ENCODE measurements at places on chromosomes 6 and 20. TPM values are rescaled to one million over a fixed set of nuclear protein-coding genes. Genes with fewer than 3 reads are reported as not detected.

DNA sequence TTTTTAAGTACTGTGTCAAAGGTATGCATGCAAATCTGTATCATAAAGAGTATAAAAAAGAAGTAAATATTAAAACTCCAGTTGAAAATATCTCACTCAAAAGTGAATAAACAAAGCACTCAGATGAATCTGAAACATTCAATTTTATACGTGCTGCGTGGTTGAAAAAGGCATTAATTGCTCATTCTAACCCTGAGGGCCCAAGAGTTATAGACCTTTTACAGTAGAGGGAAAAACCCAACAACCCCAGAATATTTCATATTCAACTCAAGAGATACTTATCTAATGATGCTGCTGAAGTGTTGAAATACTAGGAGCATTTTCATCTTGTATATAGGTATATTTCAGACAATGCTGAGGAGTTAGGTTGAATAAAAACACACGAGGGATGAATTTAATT lies 862.8 kb upstream of the CITED2 start:
- no peak overlapping the region for H3K27ac ChIP-seq
- no peak overlapping the region for H3K4me3 ChIP-seq
- no peak for DNase-seq
- no peaks in the 10 kb centered on the region for H3K27me3 ChIP-seq
- no peaks in the 10 kb centered on the region for H3K4me1 ChIP-seq

- H3K27ac ChIP-seq = no peak overlapping the region
- no peaks in the 10 kb centered on the region for H3K27me3 ChIP-seq
- no peak overlapping the region for H3K4me3 ChIP-seq
- H3K36me3 ChIP-seq = no peaks in the 10 kb centered on the region
Measured at GRCh38 chr20:17995967-17996819, 27.4 kb downstream of the MGME1 start.

DNA sequence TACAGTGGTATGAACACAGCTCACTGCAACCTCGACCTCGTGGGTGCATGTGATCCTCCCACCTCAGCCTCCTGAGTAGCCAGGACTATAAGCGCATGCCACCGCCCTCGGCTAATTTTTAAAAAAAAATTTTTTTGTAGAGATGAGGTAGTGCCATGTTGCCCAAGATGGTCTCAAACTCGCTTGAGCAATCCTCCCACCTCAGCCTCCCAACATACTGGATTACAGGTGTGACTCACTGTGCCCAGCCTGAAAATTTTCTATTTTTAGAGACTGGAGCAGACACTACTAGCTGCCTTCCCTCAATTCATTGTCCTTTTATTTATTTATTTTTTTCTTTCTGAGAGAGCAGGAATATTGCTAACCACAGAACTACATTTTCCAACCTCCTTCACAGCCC lies 20.3 kb upstream of the GTF3C6 start:
- no peak for DNase-seq
- no peaks in the 10 kb centered on the region for H3K27me3 ChIP-seq
- H3K27ac ChIP-seq = no peak overlapping the region
- no peaks in the 10 kb centered on the region for H3K36me3 ChIP-seq

GRCh38 chr6:26225848-26226578 lies 138.8 kb downstream of the HFE start:
- no peak for DNase-seq
- no peaks in the 10 kb centered on the region for H3K36me3 ChIP-seq
- H3K27me3 ChIP-seq = no peaks in the 10 kb centered on the region
- peaks cover 6% of the 10 kb centered on the region for H3K4me1 ChIP-seq

DNA sequence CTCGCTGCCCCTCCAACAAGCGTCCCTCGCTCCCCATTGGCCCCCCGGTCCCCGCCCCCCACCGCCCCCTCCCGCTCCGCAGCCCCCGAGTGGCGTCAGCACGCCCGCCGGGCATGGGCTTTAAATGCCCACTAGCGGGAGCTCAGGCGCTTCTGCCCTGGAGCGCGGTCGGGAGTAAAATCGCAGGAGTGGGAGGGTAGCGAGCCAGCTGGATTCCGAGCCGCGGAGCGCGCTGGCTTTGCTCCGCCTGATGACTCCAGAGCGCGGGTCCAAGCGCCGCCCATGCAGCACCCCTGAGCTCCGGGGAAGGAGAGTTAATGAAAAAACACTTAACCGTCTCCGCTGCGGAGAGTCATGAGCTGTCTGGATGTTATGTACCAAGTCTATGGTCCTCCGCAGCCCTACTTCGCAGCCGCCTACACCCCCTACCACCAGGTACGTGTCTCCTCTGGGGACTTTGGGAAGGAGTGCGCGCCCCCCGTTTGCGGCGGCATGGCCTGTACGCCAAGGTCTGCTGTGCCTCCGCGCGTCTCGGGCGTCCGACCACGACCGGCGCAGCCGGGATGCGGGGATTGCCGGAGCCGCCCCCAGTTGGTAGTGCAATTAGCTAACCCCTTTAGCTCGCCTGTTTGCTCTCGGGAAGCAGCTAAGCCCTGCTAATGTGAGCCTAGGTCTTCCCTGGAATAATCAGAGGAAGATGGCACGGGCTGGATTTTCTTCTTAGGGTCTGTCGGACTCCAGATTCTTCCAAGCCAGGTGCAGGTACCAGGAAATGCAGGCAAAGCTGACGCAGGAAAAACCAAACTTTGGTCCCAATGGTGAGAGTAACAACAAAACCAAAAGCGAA lies at the start of gene VGLL2:
TSS of gene VGLL2 (plus strand) at position 149 of the 847 bp plus-strand sequence. CDS start at position 355, 206 bp downstream.
- DNase-seq = no peak
- H3K27ac ChIP-seq = no peak within 1 kb of the TSS
- peaks cover 72% of the 10 kb centered on the region for H3K27me3 ChIP-seq
- H3K4me1 ChIP-seq = peaks cover 16% of the 10 kb centered on the region
- H3K4me3 ChIP-seq = no peak within 1 kb of the TSS

DNA sequence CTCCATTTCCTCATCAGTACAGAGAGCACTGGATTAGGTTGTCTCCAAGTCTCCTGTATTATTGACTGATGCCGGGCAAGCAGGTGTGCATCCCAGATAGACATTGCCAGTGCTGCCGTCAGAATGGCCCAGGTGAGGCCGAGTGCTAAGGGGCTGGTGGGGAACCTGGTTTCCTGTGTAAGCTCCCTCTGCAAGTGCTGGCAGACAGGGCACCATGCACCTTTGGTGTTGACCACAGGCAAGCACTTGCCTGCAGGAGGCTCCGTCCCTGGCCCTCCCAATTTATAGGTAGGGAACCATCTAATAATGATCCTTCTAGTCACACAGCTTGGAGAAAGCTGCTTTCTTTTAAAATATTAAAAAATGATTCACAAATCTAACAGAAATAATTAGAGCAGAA lies 747 bp downstream of the GABRR1 start:
- no peaks in the 10 kb centered on the region for H3K4me1 ChIP-seq
- H3K4me3 ChIP-seq = no peak overlapping the region
- H3K36me3 ChIP-seq = no peaks in the 10 kb centered on the region
- peaks cover 2% of the 10 kb centered on the region for H3K27me3 ChIP-seq
- H3K27ac ChIP-seq = no peak overlapping the region

Gene LY86
- total RNA-seq = 2.2 TPM

DNA sequence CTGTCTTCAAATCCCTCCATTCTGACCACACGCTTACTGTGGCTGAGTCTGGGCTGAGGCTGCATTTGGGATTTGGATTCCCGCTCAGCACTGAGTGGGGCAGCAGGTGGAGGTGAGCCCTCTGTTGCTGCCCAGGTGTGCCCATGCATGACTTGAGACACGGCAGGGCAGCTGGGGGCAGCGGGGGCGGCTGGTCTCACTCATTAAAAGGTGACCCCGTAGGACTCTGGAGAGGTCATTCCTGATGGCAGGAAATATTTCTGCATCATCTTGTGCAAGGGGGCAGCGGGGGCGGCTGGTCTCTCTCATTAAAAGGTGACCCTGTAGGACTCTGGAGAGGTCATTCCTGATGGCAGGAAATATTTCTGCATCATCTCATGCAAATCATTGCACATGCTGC lies 49.8 kb downstream of the SMOC2 start:
- H3K27ac ChIP-seq = no peak overlapping the region
- H3K4me3 ChIP-seq = no peak overlapping the region
- DNase-seq = no peak
- no peaks in the 10 kb centered on the region for H3K4me1 ChIP-seq
- H3K36me3 ChIP-seq = no peaks in the 10 kb centered on the region
- no peaks in the 10 kb centered on the region for H3K27me3 ChIP-seq

DNA sequence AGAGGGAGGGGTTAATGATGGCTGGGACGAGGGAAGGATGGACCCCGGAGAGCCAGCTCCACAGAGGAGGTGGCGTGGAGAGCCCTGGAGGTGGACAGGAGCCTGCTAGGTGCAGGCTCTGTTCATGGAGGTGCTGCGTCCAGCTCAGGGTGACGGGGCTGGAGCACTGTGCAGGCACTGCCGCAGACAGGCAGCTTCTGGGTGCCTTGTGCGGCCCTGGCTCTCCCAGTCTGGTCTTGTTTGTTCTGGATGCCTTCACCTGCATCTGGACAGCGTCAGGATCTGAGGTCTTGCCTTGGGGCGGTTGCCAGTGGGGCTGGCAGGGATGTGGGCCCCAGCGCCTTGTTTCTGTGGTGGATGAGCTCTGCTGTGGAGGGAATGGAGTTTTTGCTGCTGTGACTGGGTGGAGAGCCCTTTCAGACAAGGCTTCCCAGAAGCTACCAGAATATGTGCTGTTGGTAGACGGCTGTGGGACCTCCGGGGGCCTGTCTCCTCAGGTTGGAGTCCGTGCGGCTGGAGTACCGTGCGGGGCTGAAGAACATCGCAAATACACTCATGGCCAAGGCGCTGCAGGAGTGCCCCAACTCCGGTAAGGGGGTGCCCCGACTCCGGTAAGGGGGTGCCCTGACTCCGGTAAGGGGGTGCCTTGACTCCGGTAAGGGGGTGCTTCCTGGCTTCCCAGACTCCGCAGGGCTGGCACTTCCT lies 7.8 kb upstream of the C20orf204 start:
- H3K27me3 ChIP-seq = no peaks in the 10 kb centered on the region
- peaks cover 91% of the 10 kb centered on the region for H3K36me3 ChIP-seq
- H3K4me3 ChIP-seq = no peak overlapping the region

Gene IL17F
- total RNA-seq = not detected

Gene PTK7
- 2.8 TPM for total RNA-seq

DNA sequence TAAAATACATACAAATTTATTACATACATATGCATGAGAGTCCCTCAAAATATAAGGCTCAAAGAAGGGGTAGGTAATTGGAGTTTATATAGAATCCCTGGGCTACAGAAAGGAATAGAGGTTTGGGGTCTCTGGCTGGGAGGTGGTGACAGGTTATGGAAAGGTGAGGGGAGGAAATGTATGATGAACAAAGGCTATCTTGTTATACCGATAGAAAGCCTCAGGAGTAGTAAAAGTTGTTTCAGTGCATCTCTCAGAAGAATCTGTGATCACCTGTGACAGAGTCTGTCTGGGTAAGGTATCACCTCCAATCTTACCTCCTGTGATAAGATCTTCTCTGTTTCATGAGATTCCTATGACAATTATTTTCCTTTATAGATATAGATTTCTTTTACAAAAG lies 252.9 kb upstream of the AGPAT4 start:
- H3K36me3 ChIP-seq = no peaks in the 10 kb centered on the region
- no peaks in the 10 kb centered on the region for H3K27me3 ChIP-seq
- H3K27ac ChIP-seq = no peak overlapping the region
- H3K4me3 ChIP-seq = no peak overlapping the region
- no peaks in the 10 kb centered on the region for H3K4me1 ChIP-seq

DNA sequence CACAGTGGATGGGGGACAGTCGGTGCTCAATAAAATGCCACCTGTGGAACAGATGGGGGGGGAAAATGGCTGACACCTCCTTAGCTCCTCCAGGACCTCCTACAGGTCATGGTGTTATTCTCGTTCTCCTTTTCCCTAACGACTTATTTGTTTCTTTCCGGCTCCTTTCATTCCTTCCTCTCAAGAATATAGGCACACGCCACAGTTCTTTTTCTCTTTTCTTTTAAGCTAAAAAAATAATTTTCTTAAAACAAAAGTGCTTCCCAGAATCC lies 1.4 kb upstream of the RNASET2 start:
- no peaks in the 10 kb centered on the region for H3K27me3 ChIP-seq
- H3K36me3 ChIP-seq = no peaks in the 10 kb centered on the region
- no peak for DNase-seq
- no peak overlapping the region for H3K4me3 ChIP-seq
- H3K27ac ChIP-seq = peak overlapping the region; percentile 95

- H3K36me3 ChIP-seq = no peaks in the 10 kb centered on the region
- no peak overlapping the region for H3K4me3 ChIP-seq
- no peaks in the 10 kb centered on the region for H3K27me3 ChIP-seq
- H3K4me1 ChIP-seq = no peaks in the 10 kb centered on the region
- DNase-seq = no peak
Measured at GRCh38 chr6:3926150-3926482, 76.9 kb downstream of the FAM50B start.

Gene OPN5
- not detected for total RNA-seq

DNA sequence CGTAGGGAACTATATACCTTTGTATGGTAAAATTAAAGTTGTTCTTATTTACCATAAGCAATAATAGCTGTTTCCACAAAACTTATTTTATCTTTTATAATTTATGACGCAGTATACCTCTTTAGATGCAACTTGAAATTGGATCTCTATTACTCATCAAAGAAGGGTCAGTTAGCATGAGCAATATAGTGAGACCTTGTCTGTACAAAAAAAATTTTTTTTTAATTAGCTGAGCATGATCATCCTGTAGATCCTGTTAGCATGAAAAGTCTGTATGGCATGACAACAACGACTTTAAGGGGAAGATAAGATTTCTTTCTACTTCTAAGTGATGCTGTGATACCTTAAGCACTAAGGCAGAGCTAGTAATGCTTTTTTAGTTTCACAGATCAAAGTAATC lies 5.9 kb downstream of the ALDH5A1 start:
- H3K4me1 ChIP-seq = peaks cover under 1% of the 10 kb centered on the region
- peaks cover 2% of the 10 kb centered on the region for H3K36me3 ChIP-seq
- DNase-seq = no peak
- no peaks in the 10 kb centered on the region for H3K27me3 ChIP-seq
- H3K4me3 ChIP-seq = no peak overlapping the region

DNA sequence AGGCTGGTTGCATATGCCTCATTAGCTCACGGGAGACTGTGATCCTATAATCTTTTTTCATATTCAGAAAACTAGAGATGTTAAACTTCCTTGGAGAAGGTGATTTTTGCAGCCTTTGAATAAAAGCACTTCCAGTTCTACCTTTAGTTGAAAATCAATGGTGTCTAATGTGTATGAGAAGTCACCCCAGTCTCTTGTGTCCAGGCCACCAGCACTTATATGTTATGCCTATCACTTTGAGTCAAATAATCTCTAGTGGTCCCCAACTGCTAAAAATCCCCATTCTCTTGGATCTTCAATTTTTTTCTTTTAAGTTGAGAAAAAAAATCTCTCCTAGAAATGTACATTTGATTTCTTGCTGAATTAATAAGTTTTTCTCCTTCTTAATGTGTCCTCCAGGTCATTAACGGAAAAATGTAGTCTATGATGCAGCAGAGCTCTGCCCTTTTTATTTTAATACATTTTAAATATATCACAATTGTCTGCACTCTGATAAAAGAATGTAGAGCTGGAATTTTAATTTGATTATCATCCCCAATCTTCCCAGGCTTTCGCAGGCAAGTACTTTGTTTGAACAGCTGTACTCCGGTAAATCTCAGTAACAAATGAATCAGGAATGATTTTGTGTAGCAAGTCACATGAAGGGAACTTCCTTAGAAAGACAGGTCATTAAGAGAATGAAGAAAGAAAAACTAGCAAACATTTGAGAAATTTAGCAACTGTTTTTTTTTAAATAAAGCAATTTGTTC lies 147.0 kb downstream of the SOX4 start:
- H3K36me3 ChIP-seq = no peaks in the 10 kb centered on the region
- peaks cover 3% of the 10 kb centered on the region for H3K27me3 ChIP-seq
- no peaks in the 10 kb centered on the region for H3K4me1 ChIP-seq
- no peak overlapping the region for H3K4me3 ChIP-seq

- H3K36me3 ChIP-seq = no peaks in the 10 kb centered on the region
- no peak for DNase-seq
- no peak overlapping the region for H3K27ac ChIP-seq
Measured at GRCh38 chr6:45105170-45105820, 222.8 kb upstream of the RUNX2 start.
